ENCODE measurements at places on chromosomes 6 and 20.

GRCh38 chr6:151905854-151906253 lies 98.4 kb downstream of the ESR1 start:
- no peak for DNase-seq

- DNase-seq, result no peak
Observed at GRCh38 chr6:90559931-90560330, 26.9 kb downstream of the MAP3K7 start.

DNA sequence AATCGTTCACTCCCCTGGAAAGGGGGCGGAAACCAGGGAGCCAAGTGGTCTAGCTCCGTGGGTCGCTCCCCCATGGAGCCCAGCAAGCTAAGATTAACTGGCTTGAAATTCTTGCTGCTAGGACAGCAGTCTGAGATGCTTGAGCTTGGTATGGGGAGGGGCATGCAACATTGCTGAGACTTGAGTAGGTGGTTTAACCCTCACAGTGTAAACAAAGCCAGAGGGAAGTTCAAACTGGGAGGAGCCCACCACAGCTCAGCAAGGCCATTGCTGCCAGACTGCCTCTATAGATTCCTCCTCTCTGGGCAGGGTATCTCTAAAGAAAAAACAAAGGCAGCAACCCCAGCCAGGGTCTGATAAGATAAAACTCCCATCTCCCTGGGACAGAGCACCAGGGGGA lies 43.2 kb downstream of the COL21A1 start:
- no peak for DNase-seq

DNA sequence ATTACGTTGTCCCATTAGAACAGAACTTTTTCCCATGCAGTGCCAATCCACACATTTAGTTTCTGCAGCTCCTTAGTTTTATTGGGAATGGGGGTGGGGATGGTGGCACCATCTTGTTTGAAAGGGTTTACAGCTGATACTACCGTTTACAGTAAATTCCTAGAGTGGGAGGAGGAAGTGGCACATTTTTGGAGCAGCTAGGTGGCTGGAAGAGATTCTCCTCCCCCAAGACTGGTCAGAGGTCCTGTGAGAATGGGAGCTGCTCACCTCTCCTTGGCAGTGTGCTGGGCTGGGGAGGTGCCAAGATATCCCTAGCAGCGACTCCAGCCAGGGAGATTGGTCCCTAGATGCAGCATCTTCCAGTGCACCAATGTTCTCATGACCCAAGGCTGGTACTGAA lies 12.4 kb upstream of the CCN6 start:
- no peak for DNase-seq

GRCh38 chr20:4434681-4435080 lies 287.0 kb upstream of the PRND start:
- no peak for DNase-seq

- DNase-seq, result no peak
Observed at GRCh38 chr6:123467392-123467791, 169.4 kb downstream of the TRDN start.

- DNase-seq, result no peak
Observed at GRCh38 chr20:17664025-17664633, 17.9 kb downstream of the RRBP1 start.

DNA sequence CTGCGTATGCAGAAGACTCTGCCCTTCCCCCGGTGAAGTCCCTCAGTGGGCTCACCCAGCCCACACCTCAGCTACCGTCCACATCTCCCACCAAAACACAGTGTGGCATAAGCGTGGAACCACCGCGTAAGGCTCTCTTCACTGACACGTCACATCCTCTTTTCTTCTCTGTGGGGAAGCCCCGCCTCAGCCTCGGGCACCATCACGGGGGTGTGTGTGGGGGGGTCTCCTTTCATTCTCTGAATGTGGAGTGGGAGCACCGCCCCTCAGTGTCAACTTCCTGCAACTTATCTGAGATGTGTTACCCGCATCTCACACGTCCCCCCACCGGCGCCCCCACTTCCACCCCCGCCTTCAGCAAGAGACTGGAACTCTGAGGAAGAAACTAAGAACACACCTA lies 388.4 kb upstream of the JARID2 start:
- DNase-seq, result no peak

GRCh38 chr20:7924692-7925091 lies 15.6 kb downstream of the HAO1 start:
- DNase-seq, result peak; percentile 60

GRCh38 chr6:152726313-152726712 lies 24.3 kb upstream of the VIP start:
- DNase-seq, result no peak

- no peak for DNase-seq
Observed at GRCh38 chr6:30816791-30817739, 67.3 kb upstream of the DDR1 start.

- no peak for DNase-seq
Observed at GRCh38 chr6:20260360-20260759, 48.1 kb upstream of the MBOAT1 start.

DNA sequence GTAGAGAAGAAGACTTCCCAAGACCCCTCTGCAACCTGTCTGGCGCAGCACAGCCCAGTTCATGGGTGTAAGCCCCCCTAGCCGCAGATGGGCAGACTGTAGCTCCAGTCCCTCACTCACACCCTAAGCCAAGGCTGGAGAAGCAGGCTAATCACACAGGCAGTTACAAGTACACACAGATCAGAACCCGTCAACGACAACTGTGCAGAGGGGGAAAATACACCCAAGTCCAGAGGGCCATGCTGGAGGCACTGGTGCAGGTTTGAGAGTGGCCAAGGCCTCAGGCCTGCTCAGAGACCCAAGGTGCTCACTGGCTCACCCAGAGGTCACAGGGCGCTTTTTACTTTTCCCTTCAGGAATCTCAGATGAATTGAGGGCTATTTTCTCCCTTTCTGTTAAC lies 106.1 kb downstream of the NOL4L start:
- DNase-seq, result no peak

- no peak for DNase-seq
Observed at GRCh38 chr20:24643731-24644626, 174.6 kb downstream of the SYNDIG1 start.

GRCh38 chr6:106974999-106975737 lies 639 bp upstream of the CD24 start:
- DNase-seq, result no peak

DNA sequence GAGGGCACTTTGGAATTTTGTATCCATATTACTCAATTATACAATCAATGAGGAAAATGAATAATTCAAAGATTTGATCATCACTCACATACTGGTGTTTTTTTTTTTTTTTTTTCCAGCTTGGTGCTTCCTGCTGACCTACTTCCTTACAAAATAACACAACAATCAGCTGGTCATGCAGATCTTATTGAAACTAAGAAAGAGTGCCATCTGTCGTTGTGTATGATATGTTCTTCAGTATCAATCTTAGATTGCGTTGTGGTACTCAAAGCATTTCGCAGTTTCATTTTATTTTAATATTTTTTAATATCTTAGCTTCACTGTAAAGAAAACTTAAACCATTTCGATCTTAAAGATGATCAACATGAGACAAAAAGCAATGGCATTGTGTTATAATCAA lies 155.6 kb downstream of the OGFRL1 start:
- no peak for DNase-seq

- DNase-seq, result no peak
Observed at GRCh38 chr6:15874821-15875220, 212.0 kb upstream of the DTNBP1 start.

GRCh38 chr6:39791850-39792539 lies at the start of gene DAAM2:
DAAM2 (plus strand) TSS chr6:39792376; CDS start chr6:39856303, 63,927 bp downstream.
- no peak for DNase-seq

- DNase-seq, result peak; percentile 80
Observed at GRCh38 chr20:45373353-45374100, 4.6 kb downstream of the TP53TG5 start.

- no peak for DNase-seq
Observed at GRCh38 chr6:168597471-168597875, 156.5 kb downstream of the SMOC2 start.

- no peak for DNase-seq
Observed at GRCh38 chr6:82988930-82989351, 76.7 kb downstream of the UBE3D start.

- DNase-seq, result no peak
Observed at GRCh38 chr6:12024699-12025434, 12.8 kb downstream of the HIVEP1 start.

GRCh38 chr6:170033666-170034065 lies 257.2 kb downstream of the DLL1 start:
- DNase-seq, result no peak

DNA sequence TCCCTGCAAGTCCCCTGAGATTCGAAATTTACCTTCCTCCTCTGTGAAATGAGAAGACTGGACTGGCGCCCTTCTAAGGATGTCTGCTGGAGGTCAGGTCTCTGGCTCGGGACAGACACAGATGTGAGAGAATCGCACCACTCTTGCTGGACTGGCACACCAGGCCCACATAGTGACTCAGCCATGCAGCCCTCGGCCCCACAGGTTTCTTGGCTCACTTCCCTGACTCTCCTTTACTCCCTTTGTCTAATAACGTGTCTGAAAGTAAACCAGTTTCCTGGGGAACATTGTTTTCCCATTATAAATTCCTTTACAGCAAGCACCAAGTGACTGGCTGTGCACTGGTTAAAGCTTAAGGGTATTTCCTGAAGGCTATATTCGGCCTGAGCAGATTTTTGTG lies 106.7 kb upstream of the PLEKHG1 start:
- no peak for DNase-seq
